ENCODE measurements at places on chromosomes 13 and 19.

DNA sequence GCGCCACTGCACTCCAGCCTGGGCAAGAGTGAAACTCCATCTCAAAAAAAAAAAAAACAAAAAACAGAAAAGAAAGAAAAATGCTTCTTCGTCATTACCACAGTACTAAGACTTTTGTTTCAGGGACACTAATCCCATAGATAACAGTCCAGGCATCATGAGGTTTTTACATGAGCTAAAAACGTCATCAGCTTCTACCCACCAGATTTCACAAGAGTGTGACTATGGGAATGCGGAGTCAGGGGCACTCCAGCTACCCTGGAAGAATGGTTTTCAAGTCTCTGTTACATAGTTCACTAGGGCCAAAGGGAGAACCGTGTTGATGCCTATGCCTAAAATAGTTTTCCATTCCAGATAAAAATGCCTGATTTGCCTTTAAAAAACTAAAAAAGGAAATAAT, 33.2 kb downstream of the RAB20 start:
- DNase-seq, result no peak

DNA sequence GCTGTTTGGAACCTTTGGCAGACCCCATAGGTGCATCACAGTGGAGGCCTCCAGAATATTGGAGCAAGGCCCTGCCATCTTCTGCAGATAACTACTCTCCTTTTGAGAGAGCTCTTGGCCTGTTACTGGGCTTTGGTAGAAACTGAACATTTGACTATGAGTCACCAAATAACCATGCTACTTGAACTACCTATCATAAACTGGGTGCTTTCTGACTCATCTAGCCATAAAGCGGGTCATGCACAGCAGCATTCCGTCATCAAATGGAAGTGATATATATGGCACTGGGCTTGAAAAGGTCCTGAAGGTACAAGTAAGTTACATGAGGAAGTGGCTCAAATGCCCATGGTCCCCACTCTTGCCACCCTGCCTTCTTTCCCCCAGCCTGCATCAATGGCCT, 782.5 kb upstream of the SLITRK6 start:
- no peak for DNase-seq

DNA sequence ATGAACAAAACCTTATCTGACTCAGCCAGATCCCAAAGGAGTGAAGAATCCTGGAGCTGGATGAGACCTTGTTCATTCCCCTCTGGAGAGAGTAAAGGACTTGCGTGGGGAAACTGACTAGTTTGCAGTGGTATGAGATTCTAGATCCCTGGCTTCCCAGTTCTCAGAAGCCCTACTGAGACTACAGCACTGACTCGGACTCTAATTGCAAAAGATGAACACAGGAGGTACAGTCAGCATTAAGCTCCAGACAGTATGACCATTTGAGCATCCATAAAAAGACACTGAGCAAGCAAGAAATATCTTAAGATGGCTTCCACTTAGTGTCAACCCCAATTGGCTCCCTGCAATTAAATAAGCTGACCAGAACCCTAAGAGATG, 6.8 kb downstream of the ZC3H4 start:
- no peak for DNase-seq

GRCh38 chr13:83733293-83733692, 149.0 kb downstream of the SLITRK1 start:
- DNase-seq, result no peak

DNA sequence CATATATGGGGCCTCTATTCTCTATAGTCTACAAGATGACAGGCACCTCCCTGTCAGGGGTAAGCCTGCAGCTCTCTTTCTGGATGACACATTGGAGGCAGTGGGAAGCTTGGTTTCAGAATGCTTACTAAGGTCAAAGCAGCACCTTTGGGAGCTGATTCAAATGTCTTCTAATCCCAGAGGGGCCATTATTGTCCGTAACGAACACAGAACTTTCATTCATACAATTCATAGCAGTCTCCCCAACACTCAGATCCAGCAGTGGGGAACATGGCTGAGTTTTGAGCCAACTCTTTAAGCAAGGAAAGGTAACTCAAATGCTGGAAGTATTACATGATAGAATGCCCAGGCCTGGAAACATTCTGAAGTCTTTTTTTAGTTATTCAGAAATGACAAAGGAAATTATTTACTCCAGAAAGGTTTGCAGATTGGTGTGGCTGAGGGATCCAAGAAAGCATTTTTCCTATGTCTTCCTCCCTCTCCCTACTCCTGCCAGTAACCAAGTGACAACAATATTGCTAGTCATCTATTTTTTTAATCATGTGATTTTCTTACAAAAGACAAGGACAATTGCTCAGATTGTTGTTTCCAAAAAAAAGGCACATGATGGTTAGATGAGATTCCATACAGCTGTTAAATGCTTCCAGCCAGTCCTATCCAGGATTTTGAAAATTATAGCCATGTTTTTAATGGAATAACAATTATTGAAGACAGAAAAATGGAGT, 118.7 kb downstream of the FOXO1 start:
- no peak for DNase-seq

DNA sequence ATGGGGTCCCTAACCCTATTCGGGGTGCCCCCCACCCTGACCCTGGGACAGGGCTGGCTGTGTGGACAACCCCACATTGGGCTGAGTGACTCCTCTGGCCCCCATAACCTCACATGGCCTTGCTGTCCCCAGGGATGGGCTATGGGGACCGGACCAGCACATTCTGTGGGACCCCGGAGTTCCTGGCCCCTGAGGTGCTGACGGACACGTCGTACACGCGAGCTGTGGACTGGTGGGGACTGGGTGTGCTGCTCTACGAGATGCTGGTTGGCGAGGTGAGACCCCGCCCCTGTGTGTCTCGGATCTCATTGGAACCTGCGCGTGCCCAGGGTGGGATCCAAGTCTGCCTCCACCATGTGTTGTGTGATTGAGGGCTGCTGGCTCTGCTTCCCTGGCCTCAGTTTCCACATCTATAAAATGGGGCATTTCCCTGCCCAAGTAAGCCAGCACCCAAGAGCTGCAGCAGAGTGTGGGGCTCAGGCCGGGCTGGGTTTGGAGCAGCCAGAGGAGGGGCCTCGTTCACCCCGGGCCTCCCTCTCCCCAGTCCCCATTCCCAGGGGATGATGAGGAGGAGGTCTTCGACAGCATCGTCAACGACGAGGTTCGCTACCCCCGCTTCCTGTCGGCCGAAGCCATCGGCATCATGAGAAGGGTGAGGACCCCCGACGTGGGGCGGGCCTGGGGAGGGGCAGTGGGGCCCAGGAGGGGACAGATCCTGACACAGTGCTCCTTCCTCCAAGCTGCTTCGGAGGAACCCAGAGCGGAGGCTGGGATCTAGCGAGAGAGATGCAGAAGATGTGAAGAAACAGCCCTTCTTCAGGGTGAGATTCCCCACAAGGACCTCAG, 4.9 kb downstream of the PTGER1 start:
- DNase-seq, result no peak

- no peak for DNase-seq
Observed at GRCh38 chr13:75010941-75011340, 471.0 kb downstream of the TBC1D4 start.

GRCh38 chr19:51439021-51439465, 19.2 kb downstream of the SIGLEC8 start:
- peak; percentile 33 for DNase-seq

- DNase-seq, result no peak
Observed at GRCh38 chr13:99178636-99179035, 22.0 kb upstream of the UBAC2 start.

- no peak for DNase-seq
Observed at GRCh38 chr19:39413272-39413910, 922 bp downstream of the PLEKHG2 start.

GRCh38 chr19:3359015-3359918, 7.1 kb upstream of the NFIC start:
- no peak for DNase-seq

- DNase-seq, result no peak
Observed at GRCh38 chr13:23386533-23386932, 47.0 kb downstream of the SACS start.

GRCh38 chr13:40420160-40420740, 246.2 kb downstream of the FOXO1 start:
- DNase-seq, result no peak

GRCh38 chr13:33369073-33369472, 83.5 kb upstream of the STARD13 start:
- DNase-seq, result no peak

- peak; percentile 35 for DNase-seq
Observed at GRCh38 chr13:78602561-78603239, 652 bp downstream of the POU4F1 start.

GRCh38 chr19:13234518-13234917, 84.3 kb downstream of the IER2 start:
- DNase-seq, result peak; percentile 66

DNA sequence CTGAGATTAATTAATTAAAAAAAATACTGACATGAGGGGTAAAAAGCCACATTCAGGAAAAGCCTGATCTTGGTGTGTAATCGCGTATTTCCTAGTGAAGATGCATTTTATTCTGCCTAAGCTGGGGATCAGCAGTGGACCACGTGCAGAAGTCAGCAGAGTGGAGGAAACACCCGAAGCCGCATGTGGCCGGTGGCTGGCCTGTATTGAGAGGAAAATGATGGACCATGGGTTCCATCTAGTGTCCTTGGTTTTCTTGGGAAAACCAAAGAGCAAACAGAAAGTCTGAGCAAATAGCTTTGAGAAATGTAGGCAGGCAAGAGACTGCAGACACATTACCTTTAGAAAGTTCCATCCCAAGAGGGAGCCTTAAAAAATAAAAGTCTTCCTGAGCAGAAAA, 23.7 kb upstream of the SHISA2 start:
- DNase-seq, result no peak

DNA sequence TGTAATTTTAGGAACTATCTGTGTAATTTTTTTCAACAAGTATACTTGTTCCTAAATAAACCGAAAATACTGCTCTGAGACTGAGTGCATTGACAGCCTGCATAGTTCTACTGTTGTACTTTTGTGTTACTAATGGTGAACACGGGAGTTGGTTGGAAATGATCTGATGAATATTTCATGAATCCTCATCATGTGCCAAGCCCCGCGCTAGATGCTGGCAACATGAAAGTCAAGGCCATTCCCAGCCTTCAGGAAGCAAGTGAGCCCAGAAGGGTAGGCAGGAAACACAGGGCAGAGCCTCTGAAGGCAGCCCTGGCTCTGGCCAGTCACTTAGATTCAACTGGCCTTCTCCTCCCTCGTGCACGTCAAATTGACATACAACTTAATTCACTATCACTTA, 106.1 kb downstream of the ABCC4 start:
- DNase-seq, result no peak

DNA sequence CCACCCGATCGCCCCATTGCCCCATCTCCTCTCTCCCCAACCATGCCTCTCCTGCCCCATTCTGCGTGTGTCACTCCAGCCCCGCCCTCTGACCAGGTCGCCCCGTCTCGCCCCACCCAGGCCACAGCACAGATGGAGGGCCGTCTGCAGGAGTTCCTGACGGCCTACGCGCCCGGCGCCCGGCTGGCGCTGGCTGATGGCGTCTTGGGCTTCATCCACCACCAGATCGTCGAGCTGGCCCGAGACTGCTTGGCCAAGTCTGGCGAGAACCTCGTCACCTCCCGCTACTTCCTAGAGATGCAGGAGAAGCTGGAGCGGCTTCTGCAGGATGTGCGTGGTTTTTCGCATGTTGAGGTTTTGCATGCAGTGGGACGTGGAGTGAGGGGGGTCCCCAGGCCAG, 26.2 kb downstream of the MAST3 start:
- no peak for DNase-seq

DNA sequence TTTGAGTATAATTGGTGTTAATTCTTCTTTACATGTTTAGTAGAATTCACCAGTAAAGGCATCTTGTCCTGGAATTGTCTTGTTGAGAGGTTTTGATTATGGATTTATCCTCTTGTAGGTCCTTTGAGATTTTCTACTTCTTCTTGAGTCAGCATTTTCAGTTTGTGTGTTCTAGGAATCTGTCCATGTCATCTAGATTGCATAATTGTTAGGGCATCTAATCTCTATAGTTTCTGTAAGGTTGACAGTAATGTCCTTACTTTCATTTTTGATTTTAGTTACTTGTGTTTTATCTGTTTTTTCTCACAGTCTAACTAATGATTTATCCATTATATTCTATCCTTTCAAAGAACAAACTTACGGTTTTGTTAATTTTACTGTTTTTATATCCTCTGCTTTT, 492.0 kb downstream of the FGF9 start:
- DNase-seq, result no peak

DNA sequence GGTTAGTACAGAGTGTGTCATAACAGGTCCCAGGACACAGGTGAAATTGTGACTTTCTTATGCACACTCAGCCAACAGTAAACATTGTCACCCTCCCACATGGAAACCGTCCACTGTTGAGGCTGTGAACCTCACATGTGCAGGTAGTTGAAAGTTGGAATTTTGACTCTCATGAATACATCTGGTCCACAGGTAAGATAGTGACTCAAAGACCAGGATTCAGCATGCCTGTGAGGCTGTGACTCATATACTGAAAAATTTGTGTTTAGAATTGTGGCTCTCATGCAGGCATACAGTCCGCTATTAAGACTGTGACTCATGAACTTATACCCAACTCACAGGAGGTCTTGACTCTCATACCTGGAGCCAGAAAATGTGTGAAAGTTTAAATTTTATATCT, 67.8 kb downstream of the ZNF728 start:
- no peak for DNase-seq

GRCh38 chr13:110575322-110576069, 14.0 kb upstream of the RAB20 start:
- DNase-seq, result no peak

DNA sequence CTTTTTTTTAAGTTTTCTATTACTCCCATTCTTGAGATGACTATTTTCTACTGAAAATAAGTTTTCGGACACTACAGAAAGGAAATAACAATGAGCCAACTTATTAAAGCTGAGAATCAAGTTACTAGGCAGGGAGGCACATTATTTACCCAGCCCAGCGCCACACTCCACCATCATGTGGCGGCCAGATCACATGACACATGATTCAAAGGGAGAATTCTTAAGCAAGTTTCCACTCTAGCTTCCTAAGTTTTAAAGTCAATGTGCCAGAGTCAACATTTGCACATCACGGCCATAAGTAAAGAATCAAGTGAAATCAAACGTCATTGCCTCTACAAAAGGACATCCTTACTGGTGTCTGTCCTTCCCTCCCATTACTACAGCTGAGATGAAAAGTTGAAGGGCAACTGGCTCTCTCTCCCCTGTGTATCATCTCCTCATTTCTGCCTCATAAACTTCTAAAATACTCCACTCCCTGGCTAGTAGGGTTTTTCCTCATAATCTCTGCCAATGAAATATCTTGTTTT, 81.7 kb downstream of the KLF12 start:
- no peak for DNase-seq

- no peak for DNase-seq
Observed at GRCh38 chr19:58166708-58167280, 16.1 kb upstream of the ZNF274 start.

DNA sequence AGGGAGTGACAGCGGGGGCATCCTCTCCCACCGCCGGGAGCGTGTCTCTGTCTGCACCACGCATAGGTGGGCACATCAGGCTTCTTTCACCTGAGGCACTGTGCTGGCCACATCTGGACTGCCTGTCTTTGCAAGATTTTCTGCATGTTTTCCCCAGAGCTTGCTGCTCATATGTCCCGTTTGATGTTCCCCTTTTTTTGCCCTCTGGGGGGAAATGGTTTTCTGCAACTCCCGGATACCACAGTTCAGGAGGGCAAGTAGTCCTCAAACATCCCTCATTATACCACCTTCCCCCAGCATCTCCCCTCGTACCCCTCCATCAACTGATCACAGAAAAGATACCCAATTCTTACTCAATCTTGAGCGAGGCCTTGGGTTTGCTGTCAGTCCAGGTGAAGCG, 168.0 kb downstream of the PAN3 start:
- no peak for DNase-seq

- no peak for DNase-seq
Observed at GRCh38 chr19:53626976-53627375, 4.8 kb upstream of the DPRX start.
